ENCODE measurements at places on chromosomes 12 and 14. TPM values are rescaled to one million over a fixed set of nuclear protein-coding genes. Genes with fewer than 3 reads are reported as not detected.

Gene NTN4
- total RNA-seq, result 20.7 TPM

Gene AQP2
- total RNA-seq, result not detected

Gene FGD6
- 4.7 TPM for total RNA-seq

Gene LDHB
- total RNA-seq, result 23.2 TPM

Gene PIWIL1
- not detected for total RNA-seq

Gene PROX2
- not detected for total RNA-seq

Gene FAM186B
- 1.2 TPM for total RNA-seq

Gene PDZRN4
- total RNA-seq, result 0.20 TPM

Gene TMEM253
- total RNA-seq, result 0.15 TPM

Gene P2RX2
- total RNA-seq, result not detected

- no peak for DNase-seq
Measured at GRCh38 chr12:5581019-5581418, 149.1 kb downstream of the NTF3 start.

GRCh38 chr14:92962831-92963095 lies 39.8 kb downstream of the CHGA start:
- no peak for DNase-seq

- no peak for DNase-seq
Measured at GRCh38 chr12:88308825-88309224, 166.7 kb downstream of the TMTC3 start.

DNA sequence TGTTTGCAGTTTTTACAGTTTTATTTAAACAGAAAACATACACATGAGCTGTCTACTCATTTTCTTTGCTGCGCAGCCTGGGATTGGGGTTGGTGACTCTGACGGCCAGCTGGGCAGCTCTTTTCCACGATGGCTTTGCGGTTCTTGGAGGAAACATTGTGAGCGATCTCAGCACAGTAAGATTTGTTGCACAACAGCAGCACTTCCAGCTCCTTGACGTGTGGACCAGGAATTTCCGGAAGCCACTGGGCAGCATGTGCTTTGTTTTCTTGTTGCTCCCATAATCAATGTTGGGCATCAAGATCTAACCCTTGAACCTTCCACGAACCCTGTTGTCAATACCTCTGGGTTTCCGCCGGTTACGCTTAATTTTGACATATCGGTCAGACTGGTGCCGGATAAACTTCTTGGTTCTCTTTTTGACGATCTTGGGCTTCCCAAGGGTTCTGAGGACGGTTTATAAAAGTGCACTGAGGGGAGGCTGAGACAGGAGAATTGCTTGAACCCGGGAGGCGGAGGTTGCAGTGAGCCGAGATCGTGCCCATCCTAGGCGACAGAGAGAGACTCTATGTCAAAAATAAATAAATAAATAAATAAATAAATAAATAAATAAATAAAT lies 21.8 kb downstream of the FKBP11 start:
- DNase-seq, result no peak

GRCh38 chr14:32530800-32531199 lies 201.7 kb downstream of the AKAP6 start:
- no peak for DNase-seq

DNA sequence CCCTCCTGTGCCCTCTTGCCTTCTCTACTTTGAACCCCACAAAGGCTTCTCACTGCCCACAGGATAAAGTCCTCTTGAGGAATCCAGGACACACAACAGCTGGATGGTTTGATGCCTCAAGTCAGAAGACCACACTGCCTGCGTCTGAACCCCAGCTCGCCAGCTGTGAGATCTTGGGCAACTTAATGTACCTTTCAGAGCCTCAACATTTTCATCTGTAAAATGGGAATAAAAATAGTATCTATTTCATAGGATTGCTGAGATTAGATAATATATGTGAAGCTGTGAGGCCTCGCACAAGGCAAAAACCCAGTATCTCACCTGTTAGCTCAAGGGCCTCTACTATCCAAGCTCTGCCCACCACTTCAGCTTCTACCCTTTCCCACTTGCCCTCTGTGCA lies 2.3 kb downstream of the CINP start:
- no peak for DNase-seq

- no peak for DNase-seq
Measured at GRCh38 chr12:116528498-116528897, 30.7 kb upstream of the MAP1LC3B2 start.

DNA sequence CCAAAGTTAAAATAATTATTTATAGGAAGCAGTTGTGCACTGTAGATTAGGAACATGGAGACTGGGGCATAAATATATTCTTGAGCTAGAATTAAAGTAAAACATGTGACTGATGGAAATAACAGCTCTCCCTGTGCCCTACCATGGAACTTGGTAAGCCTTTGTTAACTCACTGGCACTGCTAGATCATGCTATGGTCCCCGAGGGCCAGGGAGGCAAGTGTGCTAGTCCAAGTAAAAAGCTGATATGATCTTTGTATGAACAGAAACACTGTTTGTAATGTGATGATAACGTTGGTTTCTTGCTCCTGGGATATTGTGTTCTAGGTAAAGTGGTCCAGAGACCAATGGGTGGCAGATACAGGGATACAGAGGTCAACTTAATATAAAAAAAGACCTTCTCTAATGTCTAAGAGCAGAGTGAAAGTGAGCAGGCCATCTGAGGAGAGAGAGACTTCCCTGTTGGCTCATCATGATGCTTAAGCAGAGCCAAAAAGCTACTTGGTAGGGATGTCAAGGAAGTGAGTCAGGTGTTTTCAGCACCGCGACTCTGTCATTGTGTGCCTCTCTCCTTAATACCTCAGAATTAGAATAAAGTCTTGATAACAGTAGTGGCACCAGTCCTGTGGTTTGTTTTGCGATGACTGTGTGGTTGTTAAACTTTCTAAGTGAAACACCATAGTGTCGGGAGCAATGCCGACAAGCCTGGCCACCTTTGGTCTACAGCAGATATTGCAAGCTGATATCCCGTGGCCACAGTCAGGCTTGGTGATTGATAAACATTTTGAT lies 27.6 kb downstream of the BICD1 start:
- no peak for DNase-seq

GRCh38 chr14:36605506-36605857 lies 23.1 kb upstream of the NKX2-8 start:
- DNase-seq, result no peak

GRCh38 chr12:89575374-89575773 lies 49.5 kb upstream of the POC1B start:
- no peak for DNase-seq

- DNase-seq, result no peak
Measured at GRCh38 chr12:26800347-26800746, 32.6 kb downstream of the ITPR2 start.

DNA sequence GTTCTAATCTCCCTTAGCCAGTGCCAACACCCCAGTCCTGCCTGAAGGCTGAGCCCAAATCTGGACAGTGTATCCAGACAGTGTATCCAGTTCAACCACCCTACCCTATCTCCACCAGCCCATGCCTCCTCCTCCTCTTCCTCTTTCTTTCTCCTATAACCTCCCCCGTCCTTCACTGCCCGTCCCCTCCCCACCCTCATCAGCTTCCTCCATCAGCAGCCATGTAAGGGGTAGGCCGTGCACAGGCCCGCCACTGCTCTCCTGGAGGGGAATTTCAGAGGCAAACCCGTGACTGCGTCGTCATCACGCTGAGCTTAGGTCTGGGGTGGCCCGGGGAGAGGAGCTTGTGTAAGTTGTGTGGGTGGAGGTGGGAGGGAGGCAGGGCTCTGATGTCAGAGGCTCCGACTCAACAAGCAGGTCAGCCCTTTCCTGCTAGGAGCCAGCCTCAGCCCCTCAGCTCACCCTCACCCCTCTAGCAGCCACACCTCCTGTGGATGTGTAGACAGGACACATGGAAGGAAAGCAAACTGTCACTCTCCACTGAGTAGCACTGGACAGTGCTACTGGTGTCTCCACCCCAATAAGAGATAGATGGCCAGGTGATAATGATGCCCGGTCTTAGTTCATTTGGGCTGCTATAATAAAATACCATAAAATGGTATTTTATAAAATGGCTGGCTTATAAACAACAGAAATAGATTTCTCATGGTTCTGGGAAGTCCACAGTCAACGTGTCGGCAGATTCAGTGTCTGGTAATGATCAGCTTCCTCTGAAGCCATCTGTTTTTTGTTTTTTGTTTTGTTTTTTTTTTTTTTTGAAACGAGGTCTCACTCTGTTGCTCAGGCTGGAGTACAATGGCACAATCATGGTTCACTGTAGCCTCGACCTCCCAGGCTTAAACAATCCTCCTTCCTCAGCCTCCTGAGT lies 50.5 kb downstream of the IRF2BPL start:
- DNase-seq, result no peak

- no peak for DNase-seq
Measured at GRCh38 chr12:46556105-46556559, 183.6 kb upstream of the SLC38A2 start.

- no peak for DNase-seq
Measured at GRCh38 chr14:55451398-55451797, 11.0 kb upstream of the TBPL2 start.

DNA sequence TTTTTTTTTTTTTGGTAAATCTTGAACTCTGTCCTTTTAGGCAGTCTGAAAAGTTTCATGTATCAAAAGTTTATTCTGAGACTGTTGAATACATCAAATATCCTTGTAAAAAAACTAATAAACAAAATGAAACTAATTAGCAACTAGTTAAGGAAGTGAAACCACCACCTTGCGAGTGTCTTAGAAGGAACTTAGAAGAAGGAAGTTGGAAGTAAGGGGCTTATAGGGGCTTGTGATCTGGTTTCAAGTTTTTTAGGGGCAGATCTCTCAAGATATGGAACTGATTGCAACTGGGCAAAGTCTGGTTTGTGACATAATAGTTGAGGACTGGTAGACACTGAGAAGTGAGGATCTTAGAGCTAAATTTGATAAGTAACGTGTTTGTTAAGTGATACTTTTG lies 748.8 kb downstream of the C12orf50 start:
- no peak for DNase-seq

GRCh38 chr12:40581889-40582288 lies 110.3 kb upstream of the CNTN1 start:
- DNase-seq, result no peak

GRCh38 chr12:76274420-76275083 lies 73.7 kb downstream of the BBS10 start:
- no peak for DNase-seq

- DNase-seq, result no peak
Measured at GRCh38 chr12:64099397-64099796, 122.7 kb downstream of the KICS2 start.

- DNase-seq, result no peak
Measured at GRCh38 chr12:108620236-108620879, 13.3 kb downstream of the SELPLG start.

GRCh38 chr12:47346251-47347019 lies 266.7 kb upstream of the AMIGO2 start:
- peak; percentile 63 for DNase-seq

DNA sequence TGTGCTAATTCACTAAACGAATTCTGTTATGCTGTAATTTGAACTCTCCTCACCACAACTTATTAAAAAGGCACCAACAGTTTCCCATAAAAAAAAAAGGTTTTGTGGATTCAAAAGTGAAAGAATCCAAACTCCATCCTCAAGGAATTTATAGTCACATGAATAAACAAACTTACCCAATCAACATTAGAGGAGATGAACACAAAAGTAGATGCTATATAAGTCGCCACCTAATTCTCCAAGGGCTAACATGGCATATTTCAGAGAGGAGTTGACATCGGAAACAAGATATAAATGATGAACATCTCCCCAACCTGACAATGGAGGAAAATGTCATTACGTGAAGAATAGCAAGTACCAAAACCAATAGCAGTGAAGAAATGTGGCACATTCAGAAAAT lies 265.5 kb upstream of the PRKD1 start:
- DNase-seq, result no peak

DNA sequence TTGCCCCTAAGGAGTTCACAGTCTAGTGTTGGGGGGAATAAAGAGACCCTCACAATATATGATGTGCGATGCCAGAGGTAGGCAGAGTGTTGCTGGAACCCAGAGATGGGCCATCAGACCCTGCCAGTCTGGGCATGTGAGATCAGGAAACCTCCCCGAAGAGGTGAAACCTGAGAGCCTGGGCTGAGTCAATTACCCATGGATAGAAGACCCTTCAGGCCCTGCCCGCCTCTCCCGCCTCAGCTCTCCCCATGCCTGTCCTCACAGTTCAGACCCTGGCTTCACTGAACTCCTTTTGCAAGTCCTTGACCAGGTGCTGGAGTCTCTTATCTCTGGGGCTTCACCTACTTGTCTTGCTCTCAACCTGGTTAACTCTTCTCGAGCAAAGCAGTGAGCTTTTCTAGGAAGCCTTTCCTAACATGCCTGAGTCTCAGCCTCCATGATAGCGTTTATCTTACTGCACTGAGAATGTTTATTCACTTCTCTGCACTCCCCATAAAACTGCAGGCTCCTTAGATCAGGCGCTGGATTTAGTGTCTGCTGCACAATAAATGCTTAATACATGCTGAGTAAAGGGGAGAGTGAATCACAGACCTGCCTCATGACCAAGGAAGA lies 19.6 kb downstream of the ALDH1L2 start:
- no peak for DNase-seq

GRCh38 chr12:13504074-13504473 lies 307.5 kb downstream of the EMP1 start:
- no peak for DNase-seq

DNA sequence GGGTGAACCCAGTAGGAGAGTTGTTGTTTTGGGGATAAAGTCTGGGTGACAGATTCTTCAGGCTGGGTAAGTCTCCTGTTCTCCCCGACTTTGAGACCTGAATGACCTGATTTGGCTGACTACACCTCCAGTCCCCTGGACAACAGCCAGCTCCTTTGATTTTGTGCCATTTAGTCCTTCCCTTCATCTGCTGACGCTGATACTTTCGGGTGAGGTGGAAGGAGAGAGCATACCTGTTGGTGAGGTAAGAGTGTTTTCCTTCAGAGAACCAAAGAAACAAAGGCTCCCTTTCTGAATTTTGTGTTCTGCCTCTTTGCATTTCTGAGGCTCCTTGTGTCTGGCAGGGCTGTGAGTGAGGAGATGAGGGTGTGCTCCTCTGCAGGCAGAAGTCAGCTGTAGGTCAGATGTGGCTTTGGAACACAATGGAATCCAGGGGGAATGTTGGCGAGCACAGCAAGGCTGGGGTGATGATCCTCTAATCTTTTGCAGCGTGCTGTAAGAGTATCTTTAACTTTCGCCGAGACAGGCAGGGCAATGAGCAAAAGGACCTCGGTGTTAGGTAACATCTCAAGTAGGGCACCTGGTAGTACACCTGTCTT lies 12.1 kb downstream of the ETV6 start:
- no peak for DNase-seq

GRCh38 chr12:91033251-91033650 lies 24.6 kb downstream of the KERA start:
- no peak for DNase-seq

DNA sequence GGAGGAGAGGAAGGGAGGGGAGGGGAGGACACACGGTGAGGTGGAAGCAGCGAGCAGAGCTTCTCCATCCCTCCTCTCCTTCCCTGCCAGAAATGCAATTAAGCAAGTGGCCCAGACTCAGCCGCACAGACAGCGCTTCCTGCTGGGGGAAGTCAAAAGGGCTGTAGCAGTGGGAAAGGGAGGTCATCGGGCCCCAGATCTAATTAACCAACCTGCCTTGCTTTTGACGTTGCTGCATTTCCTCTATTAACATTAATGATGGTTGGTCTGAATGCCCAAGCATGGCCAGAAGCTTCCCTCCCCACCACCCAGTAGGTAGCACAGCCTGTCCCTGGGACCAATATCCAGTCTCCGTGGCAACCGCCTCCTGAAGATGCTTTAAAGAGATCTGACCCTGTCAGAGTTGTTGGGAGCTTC lies 4.6 kb upstream of the NGB start:
- DNase-seq, result no peak
